ENCODE measurements at places on chromosomes 5 and 9.

DNA sequence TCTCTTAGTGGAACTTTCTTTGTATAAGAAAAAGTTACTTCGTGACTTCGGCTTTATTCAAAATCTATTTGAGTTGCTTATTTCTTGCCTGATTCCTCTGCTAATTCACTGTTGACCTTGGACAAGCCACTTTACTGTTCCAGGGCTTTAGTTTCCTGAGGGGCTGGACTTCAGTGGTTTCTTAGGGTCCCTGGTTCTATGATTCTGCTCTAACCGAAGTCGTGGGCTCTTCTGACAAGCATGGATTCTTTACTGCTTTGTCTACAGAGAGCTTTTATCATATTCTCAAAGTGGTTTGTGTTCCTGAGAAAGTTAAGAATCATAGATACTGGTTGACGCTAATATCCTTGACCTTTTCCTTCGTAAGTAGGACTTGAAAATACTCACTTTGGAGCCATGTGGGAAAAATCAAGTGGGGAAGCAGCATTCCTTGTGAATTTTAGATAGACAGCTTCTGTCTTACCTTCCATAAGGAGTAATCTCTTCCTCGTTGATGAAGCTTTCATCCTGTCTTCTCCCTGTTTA is 21.1 kb downstream of the EXOSC2 start:
- DNase-seq, result no peak

- no peak for DNase-seq
Measured at GRCh38 chr9:75490326-75490725, 400.1 kb upstream of the PCSK5 start.

DNA sequence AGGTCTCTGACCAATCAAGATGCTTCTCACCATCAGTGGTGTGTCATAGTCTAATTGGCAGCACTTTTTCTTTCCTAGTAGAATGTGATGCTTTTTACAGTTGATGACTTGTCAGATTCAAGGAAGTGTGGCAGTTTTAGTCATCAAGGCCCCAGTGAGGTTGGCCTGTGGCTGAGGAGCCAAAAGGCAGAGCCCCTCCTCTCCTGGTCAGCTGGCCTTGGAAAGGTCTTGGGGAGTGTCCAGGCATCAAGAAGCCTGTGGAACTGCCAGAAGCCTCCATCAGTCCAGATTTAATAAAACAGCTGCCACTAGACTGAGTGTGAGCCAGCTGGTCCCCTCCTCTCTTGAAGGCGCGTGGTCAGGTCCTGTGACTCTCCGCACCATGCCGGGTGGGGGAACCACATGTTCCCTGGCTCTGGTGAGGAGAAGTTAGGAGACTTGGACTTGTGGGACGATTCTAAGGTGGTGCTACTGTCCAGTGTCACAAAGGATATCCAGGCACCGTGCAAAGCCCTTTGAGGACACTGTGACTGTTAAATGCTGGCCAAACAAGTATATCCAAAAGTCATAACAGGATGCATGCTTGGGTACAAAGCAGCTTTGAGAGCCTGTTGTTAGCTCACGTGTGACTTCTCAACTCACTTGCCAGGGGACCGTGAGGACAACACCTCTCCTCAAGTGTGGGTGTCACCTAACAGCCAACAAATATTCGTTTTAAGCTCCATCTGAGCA is 6.1 kb upstream of the ANGPTL2 start:
- DNase-seq, result no peak

GRCh38 chr5:79357398-79357797 is 121.5 kb downstream of the JMY start:
- no peak for DNase-seq

GRCh38 chr9:87682085-87682484 is 43.8 kb upstream of the CTSL start:
- DNase-seq, result no peak

GRCh38 chr5:143600396-143601075 is 197.1 kb upstream of the NR3C1 start:
- no peak for DNase-seq

Data from SK-N-SH (cell line).